Activated T-helper 9 cell treated with anti-CD3 and anti-CD28 coated beads, Interleukin-2, amount 50 U/mL, for 16 hours (primary cell): ENCODE measurements at places on chromosomes 11 and 22.

DNA sequence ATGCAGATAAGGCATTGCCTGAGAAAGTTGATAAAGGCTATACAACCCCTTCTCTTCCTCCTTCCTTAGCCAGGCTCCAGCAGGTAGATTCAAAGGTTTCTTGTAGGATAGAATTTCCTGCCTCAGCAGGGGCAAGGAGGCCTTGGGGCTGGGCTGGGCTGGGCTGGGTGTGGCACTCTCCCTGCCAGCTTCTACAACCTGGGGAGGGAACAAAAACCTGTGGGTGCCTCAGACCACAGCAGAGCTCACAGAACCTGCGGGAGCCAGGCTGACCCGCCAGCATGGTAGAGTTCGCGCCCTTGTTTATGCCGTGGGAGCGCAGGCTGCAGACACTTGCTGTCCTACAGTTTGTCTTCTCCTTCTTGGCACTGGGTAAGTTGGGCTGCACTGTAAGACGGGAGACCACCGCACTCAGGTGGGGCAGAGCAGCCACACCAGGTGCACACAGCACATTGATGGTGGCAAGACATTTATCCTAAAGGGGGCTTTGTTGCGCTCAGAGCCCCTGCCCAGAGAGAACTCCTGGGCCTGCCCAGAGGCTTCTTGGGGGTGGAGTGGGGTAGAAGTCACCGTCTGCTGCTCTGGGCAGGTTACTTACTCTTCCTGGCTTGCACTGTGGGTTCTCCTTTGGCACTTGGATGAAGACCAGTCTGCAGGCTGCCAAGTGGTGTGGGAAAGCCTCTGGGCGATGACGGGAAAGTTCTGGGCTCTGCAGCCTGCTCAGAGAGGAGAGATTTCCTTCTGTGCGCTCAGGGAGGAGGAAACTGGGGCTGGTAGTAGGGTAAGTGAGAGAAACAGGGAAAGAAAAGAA is at the start of gene MOGAT2:
Gene MOGAT2 (plus strand): TSS at position 231 of the 811 bp plus-strand sequence. CDS start 51 bp downstream, at position 282.
- DNase-seq, result no peak

DNA sequence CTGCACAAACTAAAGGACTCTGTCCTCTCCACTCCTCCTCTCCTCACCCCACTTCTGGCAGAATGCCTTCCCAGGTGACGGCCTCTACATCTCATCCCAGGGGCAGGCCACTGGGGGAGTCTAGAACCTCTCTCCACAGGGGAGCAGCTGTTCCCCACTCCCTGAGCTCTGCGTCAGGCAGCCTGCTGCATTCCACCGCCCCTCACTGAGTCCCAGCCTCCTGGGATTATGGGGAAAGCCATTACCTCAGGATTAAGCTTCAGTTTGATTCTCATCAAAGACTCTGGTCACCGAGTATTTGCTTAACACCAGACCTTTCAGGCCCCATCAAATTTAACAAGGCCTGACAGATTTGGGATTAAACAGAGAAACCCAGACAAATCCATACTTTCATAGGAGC is 405.9 kb downstream of the NXPE2 start:
- DNase-seq, result no peak

GRCh38 chr11:44243086-44243485 is 66.9 kb downstream of the ALX4 start:
- DNase-seq, result no peak

DNA sequence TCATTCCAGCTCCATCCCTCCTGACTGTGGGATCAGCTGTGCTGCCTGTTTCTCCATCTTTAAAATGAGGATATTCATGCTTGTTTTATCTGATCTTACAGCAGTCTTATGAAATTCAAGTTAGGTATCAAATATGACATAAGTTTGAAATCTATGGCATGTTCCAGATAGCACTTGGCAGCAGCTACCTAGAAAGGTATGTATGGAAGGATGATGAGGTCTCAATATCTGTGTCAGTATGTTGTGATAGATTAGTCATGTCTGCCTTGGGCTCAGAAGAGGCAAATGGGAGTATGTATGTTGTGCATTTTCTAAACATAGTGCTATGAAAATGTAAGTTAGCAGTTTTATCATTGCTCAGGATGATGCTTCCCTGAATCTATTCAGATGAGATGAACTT is 122.1 kb downstream of the NAV2 start:
- DNase-seq, result no peak

DNA sequence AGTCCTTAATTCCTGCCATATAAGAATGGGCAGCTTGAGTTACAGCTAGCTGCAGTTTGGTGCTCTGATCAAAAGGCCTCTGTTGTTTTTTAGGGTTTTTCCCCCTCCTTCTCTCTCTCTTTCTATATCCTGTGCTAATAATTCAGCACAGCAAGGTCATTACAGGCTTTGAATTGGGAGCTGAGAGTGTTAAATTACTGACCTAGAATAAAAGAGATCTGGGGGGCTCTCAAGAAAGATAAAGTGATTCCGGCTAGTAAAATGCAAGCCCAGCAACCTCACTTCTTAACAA is 84.9 kb downstream of the CSTPP1 start:
- DNase-seq, result no peak
